ENCODE measurements at places on chromosomes 3 and 15. TPM values are rescaled to one million over a fixed set of nuclear protein-coding genes. Genes with fewer than 3 reads are reported as not detected.
A peak's percentile ranks its signal among the peaks of the same experiment; 100 is the strongest.

DNA sequence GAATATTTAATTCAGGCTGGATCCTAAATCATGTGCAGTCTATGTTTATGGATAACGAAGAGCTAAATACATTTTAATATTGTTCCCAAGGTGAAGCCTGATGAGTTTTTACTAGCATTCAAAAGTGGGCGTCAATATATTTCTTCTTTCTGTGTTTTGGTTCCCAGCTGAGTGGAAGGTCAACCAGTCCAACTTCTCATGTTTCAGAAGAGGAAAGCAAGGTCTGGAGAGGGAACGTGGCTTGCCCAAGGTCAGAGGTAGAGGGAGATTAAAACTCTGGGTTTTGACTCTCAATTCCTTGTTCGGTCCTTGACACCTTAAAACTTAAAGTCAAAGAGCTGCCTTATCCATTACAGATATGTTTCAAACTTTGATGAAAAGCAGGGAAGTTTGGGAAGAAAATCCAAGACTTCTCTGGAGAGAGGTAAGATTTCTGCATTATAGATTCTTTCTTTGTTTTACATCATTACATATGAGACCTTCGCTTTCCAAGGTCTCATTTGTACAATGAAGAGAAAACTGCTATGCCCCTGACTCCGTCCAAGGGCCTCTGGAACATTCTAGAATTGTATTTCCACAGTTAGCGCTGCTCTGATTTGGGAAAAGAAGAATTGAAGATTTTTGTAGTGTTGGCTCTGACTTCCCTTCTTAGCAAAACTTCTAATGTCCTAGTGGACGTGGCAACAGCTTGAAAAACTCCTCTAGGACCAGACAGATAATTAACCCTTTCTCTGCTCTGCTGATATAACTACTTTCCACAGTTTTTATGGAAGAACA is 57.7 kb upstream of the HES1 start:
- peaks cover 2% of the 10 kb centered on the region for H3K27me3 ChIP-seq
- no peak overlapping the region for H3K4me3 ChIP-seq
- no peaks in the 10 kb centered on the region for H3K4me1 ChIP-seq

GRCh38 chr3:66198437-66199088 is 22.2 kb upstream of the SLC25A26 start:
- no peak for DNase-seq
- no peak overlapping the region for H3K27ac ChIP-seq
- no peaks in the 10 kb centered on the region for H3K36me3 ChIP-seq
- H3K4me3 ChIP-seq: no peak overlapping the region
- H3K4me1 ChIP-seq: no peaks in the 10 kb centered on the region

DNA sequence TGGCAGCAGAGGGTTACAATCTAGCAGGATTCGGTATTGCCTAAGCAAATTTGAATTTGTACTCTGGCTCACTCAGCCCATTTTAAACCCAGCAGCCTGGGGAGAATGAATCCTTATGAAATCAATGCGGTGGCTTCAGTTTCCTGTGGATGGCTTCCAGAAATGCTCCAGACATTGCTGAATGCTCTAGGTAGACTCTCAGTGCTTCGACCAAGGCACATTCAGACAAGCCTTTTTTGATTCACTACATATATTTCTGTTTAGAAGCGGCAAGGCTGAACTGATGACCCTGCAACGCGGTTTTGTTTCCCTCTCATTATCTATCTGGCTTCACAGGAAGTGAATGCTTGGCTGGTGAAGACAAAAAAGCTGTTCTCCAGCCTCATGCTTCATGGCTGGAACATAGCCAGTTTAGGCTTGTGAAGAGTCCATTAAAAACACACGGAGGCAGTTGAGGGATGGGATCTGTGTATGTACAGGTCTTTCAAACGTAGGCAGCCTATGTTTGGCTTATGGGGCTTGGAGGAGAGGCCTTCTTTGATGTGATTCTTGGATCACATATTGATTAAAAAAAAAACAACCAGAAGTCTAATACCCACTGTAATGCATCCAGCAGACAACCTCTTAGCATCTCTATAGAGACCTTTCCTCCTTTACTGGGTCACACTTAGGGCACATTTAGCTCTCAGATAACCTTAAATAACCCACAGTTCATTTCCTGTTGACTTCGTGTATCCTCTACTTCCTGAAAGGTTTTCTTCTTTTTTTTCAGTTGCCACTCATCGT is 400.2 kb upstream of the TBL1XR1 start:
- H3K4me3 ChIP-seq: peak overlapping the region; percentile 77
- no peaks in the 10 kb centered on the region for H3K27me3 ChIP-seq

DNA sequence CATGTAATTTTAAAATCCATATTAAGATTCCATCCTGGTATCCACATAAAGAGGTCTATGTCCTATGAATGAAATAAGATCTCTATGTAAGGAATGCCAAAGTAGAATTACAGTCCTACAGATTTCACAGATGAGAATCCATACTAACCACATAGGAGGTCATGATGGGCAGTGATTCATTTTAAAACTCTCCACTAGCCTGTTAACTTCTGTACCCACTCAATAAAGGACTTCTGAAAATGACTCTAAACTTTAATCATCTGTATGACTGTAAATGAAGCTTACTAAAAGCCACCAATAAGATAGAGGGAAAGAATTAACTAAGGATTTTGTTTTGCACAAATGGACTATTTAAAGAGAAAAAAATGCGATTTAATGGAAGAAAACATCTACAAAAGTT is 28.7 kb downstream of the MORC1 start:
- H3K36me3 ChIP-seq: no peaks in the 10 kb centered on the region
- peaks cover 3% of the 10 kb centered on the region for H3K27me3 ChIP-seq

DNA sequence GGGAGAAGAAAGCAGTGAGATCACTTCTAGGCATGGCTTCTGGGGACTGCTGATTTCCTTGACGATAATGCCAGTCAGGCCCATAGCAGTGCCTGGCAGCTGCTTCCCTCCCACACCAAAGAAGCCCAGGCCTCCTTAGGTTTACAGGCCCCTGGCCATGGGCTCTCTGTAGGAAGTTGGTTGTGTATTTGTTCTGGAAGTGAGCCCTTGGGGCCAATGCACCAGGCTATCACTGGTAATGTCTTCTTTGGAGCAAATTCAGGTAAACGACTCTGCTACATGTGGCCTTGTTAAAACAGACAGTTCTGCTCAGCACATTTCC is 89.3 kb downstream of the CCNL1 start:
- no peak for DNase-seq
- no peaks in the 10 kb centered on the region for H3K36me3 ChIP-seq
- no peak overlapping the region for H3K4me3 ChIP-seq

GRCh38 chr3:29576181-29576580 is 295.3 kb downstream of the RBMS3 start:
- no peaks in the 10 kb centered on the region for H3K4me1 ChIP-seq
- DNase-seq: no peak
- H3K4me3 ChIP-seq: no peak overlapping the region
- H3K27me3 ChIP-seq: no peaks in the 10 kb centered on the region
- no peak overlapping the region for H3K27ac ChIP-seq

DNA sequence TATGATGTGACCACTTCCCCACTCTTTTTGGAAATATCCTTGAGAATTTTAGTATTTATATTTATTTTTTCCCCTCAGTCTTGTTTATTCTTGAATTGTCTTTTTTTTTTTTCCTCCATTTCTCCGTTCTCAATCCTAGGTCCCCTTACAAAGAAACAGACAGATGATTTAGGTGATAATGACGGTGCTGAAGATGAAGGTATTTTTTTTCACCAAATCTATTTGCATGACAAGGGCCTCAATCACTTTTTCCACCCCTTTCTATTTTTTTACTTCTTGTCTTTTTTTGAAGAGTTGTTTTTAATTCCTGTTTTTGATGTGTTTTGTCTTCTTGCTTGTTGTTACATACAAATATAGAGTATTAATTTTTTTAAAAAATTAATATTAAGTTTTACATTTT is 402.6 kb downstream of the NLGN1 start:
- no peak overlapping the region for H3K4me3 ChIP-seq
- no peaks in the 10 kb centered on the region for H3K36me3 ChIP-seq
- DNase-seq: no peak
- no peak overlapping the region for H3K27ac ChIP-seq
- H3K4me1 ChIP-seq: no peaks in the 10 kb centered on the region
- H3K27me3 ChIP-seq: no peaks in the 10 kb centered on the region

- DNase-seq: no peak
- no peaks in the 10 kb centered on the region for H3K4me1 ChIP-seq
- H3K27ac ChIP-seq: no peak overlapping the region
- H3K36me3 ChIP-seq: no peaks in the 10 kb centered on the region
Observed at GRCh38 chr3:182618085-182618732, 175.1 kb upstream of the ATP11B start.

DNA sequence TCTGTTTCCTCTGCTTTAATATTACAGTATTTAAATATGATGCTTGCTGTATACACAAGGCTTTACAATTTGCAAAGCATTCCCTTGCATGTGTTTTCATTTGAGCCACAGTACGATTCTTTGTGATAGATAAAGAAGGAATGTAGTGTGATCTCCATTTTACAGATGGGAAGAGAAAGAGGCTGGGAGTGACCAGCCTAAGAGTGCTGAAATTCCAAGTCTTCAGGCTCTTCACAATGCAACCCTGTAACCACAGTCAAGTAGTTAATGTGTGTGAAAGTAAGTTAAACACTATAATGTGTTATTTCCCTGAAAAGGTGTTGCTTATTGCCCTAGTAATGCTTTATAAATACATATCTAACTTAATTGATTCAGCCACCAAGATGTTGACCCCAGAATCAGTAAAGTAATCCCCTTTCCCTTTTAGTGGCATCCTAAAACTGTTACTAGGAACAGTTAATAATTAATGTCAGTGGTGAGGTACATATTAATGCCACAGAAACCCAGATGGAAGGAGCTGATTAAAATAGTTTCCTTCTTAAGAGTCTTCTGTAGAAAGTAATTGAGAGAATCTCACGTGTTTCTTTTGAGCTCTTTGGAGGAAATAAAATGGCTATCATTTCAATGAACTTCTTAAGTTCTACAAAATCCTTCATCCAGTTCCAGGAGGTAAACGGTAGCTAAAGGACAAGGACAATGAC is 110.4 kb downstream of the IL12A start:
- H3K27ac ChIP-seq: no peak overlapping the region
- H3K27me3 ChIP-seq: no peaks in the 10 kb centered on the region
- no peaks in the 10 kb centered on the region for H3K36me3 ChIP-seq
- H3K4me1 ChIP-seq: no peaks in the 10 kb centered on the region
- H3K4me3 ChIP-seq: no peak overlapping the region

GRCh38 chr3:127016043-127016343 is 33.1 kb downstream of the PLXNA1 start:
- H3K36me3 ChIP-seq: no peaks in the 10 kb centered on the region
- H3K27me3 ChIP-seq: no peaks in the 10 kb centered on the region
- H3K4me3 ChIP-seq: no peak overlapping the region

GRCh38 chr3:47732143-47732542 is 49.5 kb downstream of the SMARCC1 start:
- H3K4me3 ChIP-seq: no peak overlapping the region
- H3K4me1 ChIP-seq: no peaks in the 10 kb centered on the region
- no peak overlapping the region for H3K27ac ChIP-seq

DNA sequence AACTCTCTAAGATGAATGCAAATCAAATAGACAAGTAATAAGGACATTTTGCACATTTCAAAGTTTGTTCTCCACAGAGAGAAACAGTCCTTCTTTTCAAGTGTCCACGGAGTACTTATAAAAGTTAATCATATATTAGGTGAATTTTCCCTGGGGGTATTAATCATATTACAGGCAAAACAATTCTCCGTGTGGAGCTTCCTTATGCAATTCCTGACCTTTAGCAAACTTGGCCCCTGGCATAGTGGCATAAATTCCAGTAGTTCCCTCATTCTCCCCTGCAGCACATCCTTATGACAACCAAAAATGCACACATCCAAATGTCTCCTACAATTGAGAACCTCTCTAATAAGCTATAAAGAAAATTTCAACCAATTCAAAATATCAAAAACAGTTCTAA is 34.4 kb downstream of the FSIP1 start:
- no peaks in the 10 kb centered on the region for H3K36me3 ChIP-seq
- H3K4me1 ChIP-seq: no peaks in the 10 kb centered on the region
- no peak overlapping the region for H3K4me3 ChIP-seq
- no peak overlapping the region for H3K27ac ChIP-seq
- H3K27me3 ChIP-seq: peaks cover 33% of the 10 kb centered on the region

DNA sequence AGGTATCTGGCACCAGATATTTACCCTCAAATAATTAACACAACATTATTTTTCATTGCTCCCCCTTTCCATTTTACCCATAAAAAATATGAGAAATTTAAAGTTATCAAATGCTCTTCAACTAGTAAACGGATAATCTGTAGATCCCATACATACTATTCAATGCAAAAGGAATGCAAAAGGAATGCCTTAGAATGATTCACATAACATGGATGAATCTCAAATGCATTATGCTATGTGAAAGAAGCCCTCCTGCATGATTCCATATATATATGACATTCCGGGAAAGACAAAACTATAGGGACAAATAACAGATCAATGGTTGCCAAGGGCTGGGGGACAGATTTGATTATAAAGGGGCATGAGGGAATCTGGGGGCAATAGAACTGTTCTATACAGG is 195.7 kb downstream of the STT3B start:
- no peak overlapping the region for H3K27ac ChIP-seq
- no peak overlapping the region for H3K4me3 ChIP-seq
- no peaks in the 10 kb centered on the region for H3K36me3 ChIP-seq
- H3K4me1 ChIP-seq: no peaks in the 10 kb centered on the region
- no peaks in the 10 kb centered on the region for H3K27me3 ChIP-seq
- DNase-seq: no peak

DNA sequence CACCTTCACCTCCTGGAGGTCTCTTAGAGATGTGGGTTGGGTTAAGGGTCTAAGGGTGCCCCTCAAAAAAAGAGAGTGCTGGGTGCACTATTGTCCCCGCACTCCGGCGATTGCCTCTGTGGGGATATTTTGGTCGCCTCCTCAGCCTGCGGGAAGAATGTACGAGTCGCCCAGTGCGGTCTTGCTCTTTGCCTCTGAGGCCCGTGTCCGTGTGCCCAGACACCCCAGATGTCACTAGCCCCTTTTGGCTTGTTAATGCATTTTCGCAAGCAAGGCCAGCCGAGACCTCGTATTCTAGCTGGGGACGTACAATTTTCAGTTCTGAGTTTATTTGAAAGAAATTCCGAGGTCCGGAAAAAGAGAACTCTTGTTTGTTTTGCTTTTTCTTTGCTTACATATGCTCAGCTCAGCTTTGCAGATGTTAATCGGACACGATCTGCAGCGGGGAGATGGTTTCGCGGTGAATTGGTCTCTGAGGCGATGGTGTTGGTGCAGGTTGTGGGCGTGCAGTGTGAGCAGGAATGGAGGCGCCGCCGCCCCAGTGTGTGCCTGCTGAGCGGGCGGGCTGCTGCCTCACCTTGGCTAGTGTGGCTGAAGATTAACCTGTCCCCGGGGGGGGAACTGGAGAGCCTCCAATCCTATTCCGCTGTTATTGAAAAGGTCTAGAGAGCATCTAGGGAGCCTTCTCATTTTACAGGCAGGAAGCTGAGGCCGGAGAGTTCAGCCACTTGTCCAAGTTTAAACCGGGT is 1.4 kb downstream of the ST6GAL1 start:
- H3K36me3 ChIP-seq: peaks cover 24% of the 10 kb centered on the region
- peak overlapping the region; percentile 83 for H3K27ac ChIP-seq
- peak overlapping the region; percentile 97 for H3K4me3 ChIP-seq
- H3K4me1 ChIP-seq: peaks cover 31% of the 10 kb centered on the region
- DNase-seq: peak; percentile 62
- no peaks in the 10 kb centered on the region for H3K27me3 ChIP-seq

GRCh38 chr3:125213364-125213755 is 812 bp upstream of the SLC12A8 start:
- DNase-seq: no peak
- peaks cover 37% of the 10 kb centered on the region for H3K27me3 ChIP-seq
- no peak overlapping the region for H3K27ac ChIP-seq
- H3K36me3 ChIP-seq: no peaks in the 10 kb centered on the region
- H3K4me1 ChIP-seq: peaks cover 9% of the 10 kb centered on the region
- no peak overlapping the region for H3K4me3 ChIP-seq

The SPINK8 gene
- polyA plus RNA-seq: not detected

The KBTBD13 gene
- not detected for polyA plus RNA-seq

The ANKUB1 gene
- polyA plus RNA-seq: not detected

The SV2B gene
- not detected for polyA plus RNA-seq

The CLDN18 gene
- not detected for polyA plus RNA-seq

The CCDC33 gene
- not detected for polyA plus RNA-seq

The SERINC4 gene
- polyA plus RNA-seq: 1.2 TPM

Measured in CD4-positive, CD25-positive, alpha-beta regulatory T cell (primary cell).